ENCODE measurements at places on chromosomes 3 and 15.

DNA sequence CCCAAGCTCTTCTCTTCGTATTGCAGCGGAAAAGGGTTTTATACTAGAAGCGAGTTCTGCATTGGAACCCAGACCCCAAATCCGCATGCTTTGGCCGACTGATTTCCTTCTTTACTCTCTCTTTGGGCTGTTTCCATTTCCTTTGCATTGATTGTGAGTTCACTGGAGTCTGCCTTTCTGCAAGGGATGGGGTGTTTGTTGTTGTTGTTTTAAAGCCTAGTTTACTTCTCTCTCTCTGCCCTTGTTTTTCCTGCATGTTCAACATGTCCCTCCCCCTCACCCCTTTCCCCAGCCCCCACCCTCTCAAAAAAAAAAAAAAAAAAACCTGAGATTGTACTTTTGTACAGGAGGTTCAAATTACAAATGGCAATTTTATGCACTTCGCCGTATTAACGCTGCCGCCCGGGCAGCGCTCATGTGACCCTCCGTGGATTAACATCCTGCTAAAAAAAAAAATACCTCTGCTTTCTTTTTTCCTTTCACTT lies 2.2 kb downstream of the NR2F2 start:
- no peak for DNase-seq

DNA sequence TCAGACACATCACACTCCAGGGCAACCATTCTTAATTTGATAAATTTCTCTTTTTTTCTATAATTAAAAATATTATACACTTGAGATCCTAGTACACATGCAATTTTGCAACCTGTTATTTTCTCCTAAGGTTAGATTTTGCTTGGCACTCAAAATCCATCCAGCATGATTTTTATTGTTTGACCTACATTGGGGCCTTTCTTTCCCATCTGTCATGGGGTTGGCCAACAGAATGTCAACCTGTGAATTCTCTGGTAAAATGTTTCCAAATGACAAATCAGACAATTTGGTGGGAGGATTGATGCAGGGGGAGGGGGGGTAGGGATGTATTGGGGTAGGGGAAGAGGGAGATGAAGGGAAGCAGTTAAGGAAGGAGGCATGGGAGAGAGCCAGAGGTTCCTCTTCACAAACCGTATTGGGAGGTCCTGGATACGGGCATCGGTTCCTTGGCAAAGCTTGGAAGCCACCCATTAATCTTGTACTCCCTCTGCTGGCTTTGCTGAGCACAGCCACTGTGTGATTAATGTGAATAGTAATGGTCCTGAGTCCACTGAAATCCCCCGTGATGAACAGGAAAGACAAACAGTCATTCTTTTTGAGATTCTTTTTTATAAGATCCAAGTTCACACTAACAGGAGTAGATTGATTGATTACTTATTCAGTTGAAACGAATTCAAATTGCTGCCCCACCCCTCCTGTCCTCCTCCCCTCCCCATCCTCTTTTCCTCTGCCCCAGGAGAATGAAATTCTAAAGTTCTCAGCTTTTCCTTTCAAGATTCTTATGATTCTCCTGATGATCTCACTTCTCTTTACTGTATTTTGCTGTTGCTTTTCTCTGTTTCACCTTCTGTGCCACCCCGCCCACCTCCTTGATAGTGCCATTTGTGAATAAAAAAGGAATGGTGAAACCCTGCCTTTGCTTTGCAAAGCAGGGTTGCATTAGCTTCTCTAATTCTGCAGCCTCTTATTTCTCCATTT lies 82.2 kb upstream of the SLC25A26 start:
- DNase-seq, result peak; percentile 73

DNA sequence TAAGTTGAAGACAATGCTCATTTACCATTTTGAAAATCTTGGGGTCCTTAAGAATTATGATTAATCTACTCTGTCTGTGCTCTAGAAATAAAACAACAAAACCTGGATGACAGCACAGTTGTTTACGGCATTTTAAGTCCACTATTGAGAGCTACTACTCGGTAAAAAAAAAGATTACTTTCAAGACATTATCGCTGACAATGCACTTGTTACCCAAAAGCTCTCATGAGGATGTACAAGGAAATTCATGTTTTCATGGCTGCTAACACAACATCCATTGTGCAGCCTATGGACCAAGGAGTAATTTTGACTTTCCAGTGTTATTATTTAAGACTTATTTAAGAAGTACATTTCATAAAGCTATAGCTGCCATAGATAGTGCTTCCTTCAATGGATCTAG lies 221.3 kb downstream of the GRM7 start:
- DNase-seq, result no peak

DNA sequence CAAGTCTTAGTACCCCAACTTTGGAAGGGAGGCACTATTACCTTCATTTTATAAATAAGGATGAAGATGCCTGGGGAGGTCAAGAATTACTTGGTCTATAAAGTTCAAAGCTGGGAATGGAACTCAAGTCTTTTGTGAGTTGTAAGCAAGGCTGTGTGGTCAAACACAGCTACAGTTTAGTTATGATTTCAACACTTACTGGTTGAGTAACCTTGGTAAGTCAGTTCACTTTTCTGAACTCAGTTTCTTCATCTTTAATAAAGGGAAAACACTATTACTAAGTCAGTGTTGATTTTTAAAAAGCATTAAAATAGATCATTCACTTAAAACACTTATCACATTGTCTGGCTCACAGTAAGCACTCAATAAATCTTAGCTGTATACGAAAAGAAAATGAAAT lies 200.4 kb upstream of the ADAMTS9 start:
- DNase-seq, result no peak

DNA sequence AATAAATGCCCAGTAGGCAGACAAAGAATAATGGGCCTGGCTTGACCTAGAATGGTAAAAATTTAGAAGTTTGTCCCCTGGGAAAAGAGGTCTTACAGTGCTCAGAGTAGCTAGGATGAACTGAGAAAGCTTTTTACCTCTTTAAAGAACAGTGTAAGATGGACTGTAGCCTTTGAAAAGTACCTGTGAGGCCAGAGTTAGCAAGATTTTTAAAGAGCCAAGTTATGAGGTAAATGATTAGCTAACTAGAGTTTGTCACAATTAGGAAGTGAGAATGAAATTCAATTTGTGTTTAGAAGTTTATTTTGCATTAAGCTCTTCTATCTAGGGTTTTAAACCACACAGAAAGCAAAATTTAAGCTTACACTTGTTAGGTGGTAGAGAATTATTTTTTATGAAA lies 480.9 kb downstream of the ZIC1 start:
- no peak for DNase-seq

GRCh38 chr3:131630097-131630496 lies 127.3 kb upstream of the MRPL3 start:
- DNase-seq, result no peak

DNA sequence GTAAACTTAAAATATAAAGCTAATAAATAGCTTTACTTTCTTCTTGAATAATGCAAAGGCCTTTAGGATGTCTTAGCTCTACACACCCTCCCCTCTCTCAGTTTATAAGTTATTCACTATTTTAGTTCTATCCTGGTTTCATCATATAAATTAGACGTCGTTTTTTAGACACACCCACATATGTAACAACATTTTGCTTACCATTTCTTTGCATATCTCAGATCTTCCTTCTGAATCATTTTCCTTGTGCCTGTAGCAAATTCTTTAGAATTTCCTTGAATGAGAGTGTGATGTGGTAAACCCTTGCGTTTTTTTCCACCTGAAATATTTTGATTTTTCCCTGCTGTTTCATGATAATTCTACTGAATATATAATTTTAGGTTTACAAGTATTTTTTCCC lies 2.5 kb upstream of the DAZL start:
- no peak for DNase-seq

DNA sequence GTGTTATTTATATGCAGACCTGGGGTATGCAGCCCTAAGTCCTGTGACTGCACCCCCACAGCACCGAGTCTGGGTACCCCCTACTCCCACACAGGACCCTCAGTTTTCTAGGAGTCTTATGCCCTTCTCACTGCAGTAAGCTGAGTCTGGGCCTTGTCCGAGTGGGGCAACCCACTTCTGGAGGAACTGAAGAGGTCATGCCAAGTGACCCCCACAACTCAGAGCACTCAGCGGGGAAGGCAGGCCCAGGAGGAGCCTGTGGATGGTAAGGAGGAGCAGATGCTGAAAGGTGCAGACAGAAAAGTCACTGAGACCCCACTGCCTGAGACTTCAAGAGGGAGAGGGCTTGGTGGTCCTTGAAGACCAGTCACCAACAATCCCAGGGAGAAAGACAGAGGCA lies 56.1 kb upstream of the FGD5 start:
- DNase-seq, result no peak

- DNase-seq, result no peak
These were observed 23.8 kb downstream of the AP3S2 start for GRCh38 chr15:89870006-89870405.

DNA sequence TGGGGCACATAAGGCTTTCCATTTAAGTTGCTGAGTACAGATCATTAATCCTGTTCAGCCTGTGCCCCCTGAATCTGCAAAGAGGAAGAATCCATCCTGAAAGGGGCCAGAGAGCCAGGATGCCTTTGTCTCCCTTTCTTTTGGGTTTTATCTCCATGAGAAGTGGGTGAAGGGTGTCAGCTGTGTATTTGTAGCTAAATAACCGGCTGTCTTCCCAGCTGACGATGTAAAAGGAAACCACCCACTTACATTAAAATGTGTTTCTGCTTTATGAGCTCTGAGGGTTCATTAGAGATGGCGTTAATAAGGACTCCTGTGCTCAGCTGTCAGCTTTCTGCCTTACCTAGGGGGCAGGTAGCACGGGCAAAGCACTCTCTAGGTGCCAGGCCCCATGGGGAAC lies 83.4 kb downstream of the SLCO3A1 start:
- no peak for DNase-seq

- DNase-seq, result no peak
These were observed 2.0 kb upstream of the CEMIP start for GRCh38 chr15:80777137-80777536.

DNA sequence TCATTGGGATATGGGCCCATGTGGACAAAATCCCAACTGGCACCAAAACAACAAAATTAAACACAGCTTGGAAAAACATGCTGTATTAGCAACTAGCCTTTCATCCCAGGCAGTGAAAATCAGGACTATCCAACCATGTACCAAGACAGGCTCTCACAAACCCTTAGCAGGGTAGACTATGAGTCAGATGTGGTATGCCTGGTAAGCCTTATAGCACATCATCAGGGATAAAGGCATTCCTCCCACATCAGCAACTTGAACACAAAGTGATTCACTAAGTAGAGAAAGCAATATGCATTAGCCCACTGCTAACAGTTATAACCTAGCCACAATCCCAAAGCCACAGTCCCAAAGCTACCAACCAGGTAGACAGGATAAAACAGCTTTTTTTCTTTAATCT lies 8.0 kb downstream of the CEP152 start:
- no peak for DNase-seq

DNA sequence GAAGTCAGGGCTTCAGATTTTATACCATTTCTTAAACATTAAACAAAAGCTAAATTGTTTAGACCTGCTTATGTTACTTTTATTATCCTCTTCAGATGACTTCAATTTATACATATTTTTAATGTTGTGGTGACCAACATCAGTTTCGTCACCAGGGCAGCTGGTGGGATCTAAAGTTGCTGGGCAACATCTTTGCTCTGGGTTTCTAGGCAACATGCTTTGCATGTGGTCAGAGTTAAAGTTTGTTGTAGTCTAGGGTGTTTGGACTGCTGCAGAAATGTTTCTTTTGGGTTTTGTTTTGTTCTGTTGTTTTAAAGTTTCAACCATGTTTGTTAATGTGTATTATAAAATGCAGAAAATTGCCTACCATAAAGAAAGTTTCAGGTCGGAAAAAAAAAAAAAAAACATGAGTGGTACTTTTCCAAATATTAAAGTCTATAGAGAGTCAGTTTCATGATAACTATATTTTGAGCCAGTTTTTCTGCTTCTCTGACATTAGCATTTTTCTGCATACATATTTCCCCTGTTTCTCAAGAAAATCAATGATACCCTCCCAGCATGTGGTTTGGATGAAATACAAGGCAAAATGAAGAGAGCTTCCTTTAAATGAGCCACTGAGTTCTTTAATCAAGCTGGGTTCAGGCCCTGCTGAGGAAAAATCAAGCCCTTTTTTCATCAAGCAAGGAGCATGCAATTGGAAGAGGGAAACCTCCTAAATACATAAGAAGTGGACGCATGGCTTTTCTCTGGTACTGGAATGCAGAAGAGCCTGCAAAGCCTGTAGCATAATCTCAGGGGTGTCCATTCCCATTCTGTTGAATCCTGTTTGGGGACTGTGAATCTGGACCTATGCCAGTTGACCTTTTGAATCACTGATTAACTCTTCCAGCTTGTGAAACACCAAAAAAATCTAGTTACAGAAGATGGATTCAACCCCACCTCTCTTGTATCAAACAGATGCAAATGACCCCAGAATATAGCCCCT lies 35.0 kb upstream of the VGLL3 start:
- DNase-seq, result no peak

- no peak for DNase-seq
These were observed 693 bp downstream of the CD200 start for GRCh38 chr3:112333381-112334317.

GRCh38 chr15:63599401-63600000 lies 2.3 kb downstream of the FBXL22 start:
- peak; percentile 50 for DNase-seq

DNA sequence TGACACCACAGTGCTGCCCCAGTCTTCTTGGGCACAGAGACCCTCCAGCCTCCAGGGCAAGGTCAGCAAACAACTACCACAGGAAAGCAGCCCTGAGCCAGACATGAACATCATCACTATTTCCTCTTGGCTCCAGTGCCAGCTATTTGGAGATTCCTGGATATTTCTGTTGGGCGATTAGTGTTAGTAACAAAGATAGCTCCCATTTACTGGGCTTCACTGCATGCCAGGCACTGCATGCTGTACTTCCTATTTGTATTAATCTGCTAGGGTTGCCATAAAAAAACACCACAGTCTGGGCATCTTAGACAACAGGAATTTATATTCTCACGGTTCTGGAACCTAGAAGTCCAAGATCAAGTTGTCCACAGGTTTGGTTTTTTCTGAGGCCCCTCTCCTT lies 255.1 kb upstream of the STT3B start:
- no peak for DNase-seq

DNA sequence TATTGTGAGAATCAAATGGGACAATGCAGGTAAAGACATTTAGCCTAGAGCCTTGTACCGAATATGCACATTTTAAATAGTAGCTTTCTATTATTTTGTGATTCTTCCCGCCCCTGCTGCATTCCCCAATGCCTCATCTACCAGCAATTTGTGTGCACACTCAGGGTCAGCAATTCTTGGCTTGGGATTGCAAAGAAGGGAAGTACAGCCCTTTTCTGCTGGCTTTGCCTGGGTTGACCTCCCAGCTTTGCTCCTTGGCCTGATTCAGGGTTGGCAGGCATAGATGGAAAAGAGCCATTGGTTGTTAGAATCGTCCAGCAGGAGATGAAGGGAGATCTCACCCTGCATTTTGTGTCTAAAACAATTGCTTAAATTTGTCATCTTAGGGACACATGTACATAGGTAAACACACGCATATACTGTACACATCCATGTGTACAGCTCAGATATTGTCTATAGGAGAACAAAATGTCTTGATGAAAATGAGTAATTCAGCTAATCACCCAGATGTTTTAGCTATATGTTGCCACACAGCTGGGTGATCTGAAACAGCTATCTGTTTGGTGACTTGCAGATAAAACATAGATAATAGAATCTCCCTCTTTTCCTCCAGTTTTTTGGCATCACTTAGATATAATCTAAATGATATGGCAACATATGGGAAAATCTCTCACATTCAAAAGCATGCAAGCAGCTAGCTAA lies 340.9 kb upstream of the TBL1XR1 start:
- DNase-seq, result no peak

GRCh38 chr3:34268032-34268709 lies 469.7 kb downstream of the PDCD6IP start:
- DNase-seq, result no peak

Data from kidney (tissue), 22 donors.